ENCODE measurements at places on chromosomes 4 and X. TPM values are rescaled to one million over a fixed set of nuclear protein-coding genes. Genes with fewer than 3 reads are reported as not detected.

Gene UGT8
- polyA plus RNA-seq: 0.28 TPM

Gene SLC6A8
- 43.1 TPM for polyA plus RNA-seq

DNA sequence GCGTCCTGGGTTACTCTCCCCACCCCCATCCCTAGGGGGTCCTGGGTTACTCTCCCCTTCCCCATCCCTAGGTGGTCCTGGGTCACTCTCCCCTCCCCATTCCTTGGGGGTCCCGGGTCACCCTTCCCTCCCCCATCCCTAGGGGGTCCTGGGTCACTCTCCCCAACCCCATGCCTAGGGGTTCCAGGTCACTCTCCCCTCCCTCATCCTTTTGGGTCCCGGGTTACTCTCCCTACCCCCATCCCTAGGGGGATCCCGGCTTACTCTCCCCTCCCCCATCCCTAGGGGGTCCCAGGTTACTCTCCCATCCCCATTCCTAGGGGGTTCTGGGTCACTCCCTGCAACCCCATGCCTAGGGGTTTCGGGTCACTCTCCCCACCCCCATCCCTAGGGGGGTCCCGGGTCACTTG lies 1.5 kb downstream of the ASMTL start:
- DNase-seq: no peak

- DNase-seq: no peak
Measured at GRCh38 chr4:152081024-152081423, 320.2 kb upstream of the GATB start.

DNA sequence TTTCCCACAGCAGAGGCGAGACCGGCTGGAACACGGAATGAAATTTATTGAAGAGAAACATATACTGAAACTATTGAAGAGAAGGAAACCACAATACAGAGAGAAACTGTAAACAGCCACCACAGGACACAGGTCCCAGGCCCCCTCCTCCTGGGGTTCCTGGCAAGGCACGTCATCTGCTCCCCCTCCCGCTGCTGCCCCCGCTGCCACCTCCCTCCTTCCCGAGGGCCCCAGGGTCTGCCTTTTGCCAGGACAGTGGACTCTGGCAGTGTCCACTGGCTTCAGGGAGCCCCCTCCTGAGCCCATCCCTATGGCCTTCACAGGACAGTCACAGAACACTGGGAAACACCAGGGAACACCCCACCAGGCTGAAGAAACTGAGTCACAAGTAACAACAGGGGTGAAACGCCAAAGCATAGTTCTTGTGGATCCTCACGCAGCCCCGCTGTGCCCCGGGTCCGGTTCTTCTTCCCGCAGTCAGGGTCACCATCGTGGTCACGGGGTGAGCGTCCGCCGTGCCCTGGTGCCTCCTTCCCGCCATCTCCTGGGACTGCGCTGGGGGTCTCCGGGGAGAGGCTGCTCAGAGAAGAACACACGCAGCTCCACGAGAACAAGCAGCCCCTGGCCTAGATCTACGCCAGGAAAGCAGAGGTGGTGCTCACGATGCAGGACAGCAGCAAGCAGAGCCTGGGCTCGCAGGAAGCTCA lies 5.4 kb downstream of the PNMA6E start:
- DNase-seq: no peak

- no peak for DNase-seq
Measured at GRCh38 chr4:148059617-148060180, 327.8 kb downstream of the ARHGAP10 start.

- no peak for DNase-seq
Measured at GRCh38 chrX:153319295-153320046, 2.1 kb downstream of the PNMA6F start.

DNA sequence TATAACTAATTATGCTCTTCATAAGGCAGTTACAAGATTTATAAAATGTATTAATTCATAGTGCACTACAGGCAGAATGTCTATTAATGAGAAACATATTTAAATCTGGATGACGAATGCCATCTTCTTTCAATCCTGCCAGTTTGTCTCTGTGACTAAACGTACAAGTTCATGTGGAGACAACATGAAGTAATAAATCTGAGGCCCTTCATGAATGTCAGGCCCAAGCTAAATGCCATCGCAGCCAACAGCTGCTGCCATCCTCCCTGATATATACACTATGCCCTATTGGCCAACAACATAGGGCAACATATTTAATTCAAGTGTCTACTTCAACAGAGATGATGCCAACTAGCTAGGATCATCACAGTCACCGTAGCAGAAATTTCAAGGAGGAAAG lies 43.7 kb downstream of the TSPAN5 start:
- no peak for DNase-seq

GRCh38 chr4:36332782-36333131 lies 51.3 kb downstream of the DTHD1 start:
- no peak for DNase-seq

- no peak for DNase-seq
Measured at GRCh38 chrX:1341545-1342184, 5.1 kb downstream of the IL3RA start.

DNA sequence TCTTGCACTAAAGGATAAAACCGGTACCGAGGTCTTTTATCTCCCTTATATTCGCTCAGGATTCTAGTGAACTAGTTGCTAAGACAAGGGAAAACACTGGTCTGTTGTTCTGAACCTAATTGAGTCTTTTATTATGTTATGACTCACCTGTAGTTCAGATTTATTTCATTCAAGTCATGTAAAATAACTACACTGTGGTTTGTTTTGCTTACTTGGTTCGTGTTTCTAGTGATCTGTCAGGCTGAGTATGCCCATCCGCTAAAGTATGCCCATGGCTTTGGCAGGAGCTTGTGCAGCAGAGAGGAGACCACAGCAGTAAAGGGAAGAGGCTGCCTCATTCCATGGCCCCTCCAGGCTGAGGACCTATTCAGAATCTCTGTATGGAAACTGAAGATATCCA lies 126.1 kb downstream of the AFF1 start:
- no peak for DNase-seq

DNA sequence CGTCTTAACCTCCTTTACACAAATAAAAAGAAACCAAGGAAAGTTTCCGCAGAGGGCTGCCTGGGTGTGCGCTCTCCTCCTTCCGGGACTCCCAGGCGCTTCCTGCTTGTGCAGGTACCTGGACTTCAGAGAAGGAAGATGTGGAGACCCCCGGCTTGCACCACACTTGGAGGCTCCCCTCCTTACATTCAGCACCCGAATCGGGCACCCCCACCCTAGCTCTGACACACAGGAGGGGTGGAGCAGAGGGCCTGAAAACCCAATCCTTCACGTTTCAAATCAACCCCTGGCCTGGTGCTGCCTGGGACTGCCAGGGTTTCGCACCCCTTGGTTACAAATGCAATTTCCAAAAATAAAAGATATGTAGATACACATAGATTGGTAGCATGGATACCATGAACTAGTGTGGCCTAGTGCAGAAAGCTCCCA lies 3.1 kb downstream of the NKX3-2 start:
- no peak for DNase-seq

All from hindlimb muscle (tissue), 1 donor.